ENCODE measurements at places on chromosomes 4 and X.

GRCh38 chr4:47721892-47722575 lies 115.8 kb downstream of the CORIN start:
- no peak for DNase-seq

DNA sequence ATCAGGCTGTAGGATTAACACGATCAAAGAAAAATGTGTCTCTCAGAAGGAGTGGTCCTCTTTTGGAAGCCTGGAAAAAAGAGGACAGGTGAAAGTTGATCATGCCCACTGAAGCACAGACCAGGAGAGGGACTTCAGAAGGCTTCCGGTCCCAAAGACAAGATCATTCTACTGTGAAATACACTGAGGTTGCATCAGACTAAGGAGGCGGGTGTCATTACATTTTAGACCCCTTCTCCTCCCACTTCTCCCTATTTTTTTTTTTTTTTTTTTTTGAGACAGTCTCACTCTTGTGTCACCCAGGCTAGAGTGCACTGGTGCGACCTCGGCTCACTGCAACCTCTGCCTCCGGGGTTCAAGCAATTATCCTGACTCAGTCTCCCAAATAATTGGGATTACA lies 67.5 kb downstream of the RBM47 start:
- DNase-seq, result no peak

DNA sequence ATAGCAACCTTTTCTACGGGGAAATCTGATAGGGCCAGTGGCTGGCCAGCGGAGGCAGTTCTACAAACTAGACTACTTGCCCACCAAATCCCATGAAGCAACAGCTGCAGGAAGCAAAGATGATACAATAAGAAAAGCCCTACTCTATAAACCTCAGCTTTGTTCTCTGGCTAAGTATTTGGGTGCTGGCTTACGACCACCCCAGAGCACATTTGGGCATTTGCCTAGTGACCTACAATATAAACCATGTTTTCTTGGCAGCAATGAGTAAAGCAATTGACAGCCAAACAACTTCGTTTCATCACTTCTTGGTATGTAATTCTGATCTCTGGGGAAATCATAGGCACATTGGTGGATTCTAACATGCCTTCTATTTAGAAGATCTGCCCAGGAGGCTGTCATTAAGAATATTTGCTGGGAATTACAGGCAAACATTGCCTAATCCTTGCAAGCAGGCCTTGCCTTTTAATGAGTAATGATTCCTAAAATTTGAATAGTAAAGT lies 7.5 kb upstream of the LHFPL1 start:
- DNase-seq, result no peak

- no peak for DNase-seq
These were observed 50.9 kb downstream of the CEP44 start for GRCh38 chr4:174334628-174335027.

GRCh38 chr4:74056114-74056857 lies 17.8 kb upstream of the CXCL3 start:
- no peak for DNase-seq

DNA sequence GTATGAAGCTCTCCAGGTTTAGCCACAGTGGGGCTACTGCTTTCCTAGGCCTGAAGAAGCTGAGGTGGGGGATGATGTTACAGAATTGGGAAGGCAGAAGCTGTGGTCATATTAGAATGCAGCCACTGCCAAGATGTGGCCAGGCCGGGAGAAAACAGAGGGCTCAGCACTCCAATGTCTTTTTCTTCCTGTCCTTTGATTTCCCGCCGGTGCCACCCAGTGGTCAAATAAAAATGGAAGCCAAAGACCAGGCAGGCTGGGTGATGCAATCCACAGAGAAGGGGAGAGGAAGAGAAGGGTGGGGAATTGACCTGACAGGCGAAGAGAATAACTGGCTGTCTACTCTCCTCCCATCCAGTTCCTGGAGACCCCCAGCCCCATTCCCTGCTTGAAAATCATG lies 94.9 kb upstream of the SHISA3 start:
- DNase-seq, result no peak

GRCh38 chrX:10467793-10468192 lies 152.6 kb downstream of the MID1 start:
- no peak for DNase-seq

DNA sequence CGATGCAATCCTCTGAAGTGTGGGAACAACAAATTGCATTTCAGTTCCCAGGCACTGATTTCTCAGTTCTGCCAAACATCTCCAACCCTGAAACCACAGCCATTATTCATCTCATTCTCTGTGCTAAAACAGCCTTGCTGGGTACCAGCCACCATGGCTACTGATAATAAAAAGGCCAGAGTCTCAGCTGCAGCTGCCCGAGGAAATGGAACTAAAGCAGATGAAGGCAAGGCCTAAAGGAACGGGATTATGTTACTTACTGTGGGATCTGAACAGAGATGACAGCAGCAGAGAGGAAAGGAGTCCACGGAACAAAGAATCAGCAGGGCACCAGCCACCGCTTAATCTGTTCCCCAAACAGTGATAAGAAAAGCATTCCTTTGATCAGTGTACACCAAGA lies 155.7 kb downstream of the PAPSS1 start:
- no peak for DNase-seq

GRCh38 chrX:68462197-68462596 lies 28.9 kb upstream of the OPHN1 start:
- no peak for DNase-seq

DNA sequence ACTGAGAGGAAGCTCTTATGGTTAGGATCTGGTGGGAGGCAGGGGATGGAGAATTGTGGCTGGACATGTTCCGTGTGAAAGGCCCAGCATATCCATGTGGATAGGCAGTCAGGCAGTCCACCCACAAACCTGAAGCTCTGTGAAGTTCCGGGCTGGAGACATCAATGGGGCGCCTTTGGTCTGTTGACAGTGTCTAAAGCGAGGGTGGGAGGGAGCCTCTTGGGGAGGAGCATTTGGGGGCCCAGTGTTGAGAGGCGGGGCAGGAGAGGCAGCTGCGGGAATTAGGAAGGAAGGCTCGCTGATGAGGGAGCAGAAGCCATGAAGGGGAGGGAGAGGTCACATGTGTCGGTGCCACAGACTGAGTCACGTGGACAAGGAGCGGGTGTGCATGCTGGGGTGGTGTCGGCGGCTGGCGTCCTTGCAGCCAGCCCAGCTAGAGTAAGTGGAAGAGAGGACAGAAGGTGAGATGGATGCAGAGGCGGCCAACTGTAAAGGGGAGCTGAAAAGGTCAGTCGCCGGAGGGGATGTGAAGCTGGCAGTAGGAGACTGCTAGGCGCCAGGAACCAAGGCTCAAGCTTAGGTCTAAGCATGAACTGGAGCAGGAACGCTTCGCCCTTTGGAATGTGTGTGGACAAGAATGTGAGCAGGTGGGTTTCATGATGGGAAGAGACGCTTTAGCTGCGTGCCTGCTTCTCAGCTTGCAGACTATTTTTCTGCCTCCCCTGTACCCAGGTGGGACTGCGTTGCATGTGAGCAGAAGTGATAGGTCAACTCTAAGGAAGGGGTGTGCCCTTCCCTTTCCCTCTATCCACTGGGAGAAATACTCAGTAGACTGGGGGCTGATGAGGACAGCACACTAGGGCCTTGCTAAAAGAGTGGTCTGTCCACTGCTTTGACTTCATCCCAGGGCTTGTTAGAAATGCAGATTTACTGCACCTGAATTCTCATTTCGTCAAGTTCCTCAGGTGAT lies 44.0 kb upstream of the TLR2 start:
- DNase-seq, result no peak

DNA sequence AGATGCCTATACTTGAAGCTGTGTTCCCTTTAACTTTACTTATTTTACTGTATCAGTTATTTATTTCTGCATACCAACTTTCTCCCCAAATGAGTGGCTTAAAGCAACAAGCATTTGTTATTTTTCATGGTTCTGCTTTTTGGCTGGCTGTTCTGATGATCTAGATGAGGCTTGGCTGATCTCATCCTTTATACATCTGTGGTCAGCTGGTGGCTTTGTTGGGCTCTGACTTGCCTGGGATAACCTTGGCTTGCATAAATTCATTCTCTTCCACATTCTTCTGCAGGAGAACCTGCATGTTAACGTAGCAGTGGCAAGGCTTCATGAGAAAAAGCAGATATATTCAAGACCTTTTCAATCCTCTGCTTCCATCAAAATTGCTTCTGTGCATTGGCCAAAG lies 1317.6 kb downstream of the ADGRL3 start:
- DNase-seq, result no peak

DNA sequence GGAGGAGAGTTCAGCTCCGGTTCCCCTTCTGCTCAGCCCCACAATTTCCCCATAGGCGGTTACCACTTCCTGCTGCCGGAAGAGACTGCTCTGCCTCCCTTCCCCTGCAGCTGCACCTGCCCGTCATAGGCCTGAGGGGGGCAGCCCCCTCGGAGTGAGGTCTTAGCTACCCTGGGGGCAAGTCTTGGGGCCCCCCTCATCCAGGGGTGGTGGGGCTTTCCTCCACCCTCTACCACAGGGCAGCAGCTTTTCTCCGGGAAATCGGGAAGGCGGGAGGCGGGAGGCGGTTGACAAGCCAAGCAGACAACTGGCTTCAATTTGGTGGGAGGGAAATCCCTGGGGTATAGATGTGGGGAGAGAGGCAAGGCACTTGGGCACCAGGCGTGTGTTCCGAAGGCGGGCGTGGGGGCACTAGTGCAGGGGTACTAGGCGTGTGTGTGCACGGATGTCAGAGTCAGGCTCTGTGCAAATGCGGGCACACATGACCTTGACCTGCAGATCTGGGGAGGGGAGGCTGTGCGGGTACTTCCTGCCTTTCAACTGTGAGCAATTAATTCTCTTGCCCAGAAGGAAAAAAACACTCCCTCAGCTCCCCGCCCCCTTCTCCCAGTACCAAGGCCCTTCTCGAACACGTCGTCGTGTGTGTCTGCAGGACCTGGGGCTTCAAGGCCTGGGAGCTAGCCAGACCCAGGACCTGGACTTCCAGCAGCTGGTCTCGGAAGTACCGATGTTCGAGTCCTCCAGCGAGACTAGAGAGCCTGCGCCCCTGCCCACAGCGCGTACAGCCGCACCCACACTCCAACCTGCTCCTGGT lies 1.0 kb upstream of the ARHGAP4 start:
- DNase-seq, result no peak

DNA sequence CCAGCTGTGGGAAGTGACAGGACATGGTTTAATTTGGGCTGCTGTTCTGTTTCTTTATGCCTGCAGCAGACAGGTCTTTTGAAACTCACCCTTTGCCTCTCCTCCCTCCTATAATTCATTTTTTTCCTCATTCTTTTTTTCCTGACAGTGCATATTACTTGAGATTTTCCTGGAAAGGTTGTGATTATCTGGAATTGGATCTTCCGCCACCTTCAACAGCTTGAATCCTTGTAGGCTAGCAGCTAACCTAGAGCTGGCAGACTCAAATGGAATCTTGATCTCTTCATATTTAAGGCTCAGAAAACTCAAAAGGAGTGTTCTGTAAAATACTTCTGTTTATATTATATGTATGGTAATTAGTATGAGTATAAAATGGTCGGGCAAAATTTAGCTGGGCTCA lies 49.3 kb upstream of the CLCN4 start:
- no peak for DNase-seq

DNA sequence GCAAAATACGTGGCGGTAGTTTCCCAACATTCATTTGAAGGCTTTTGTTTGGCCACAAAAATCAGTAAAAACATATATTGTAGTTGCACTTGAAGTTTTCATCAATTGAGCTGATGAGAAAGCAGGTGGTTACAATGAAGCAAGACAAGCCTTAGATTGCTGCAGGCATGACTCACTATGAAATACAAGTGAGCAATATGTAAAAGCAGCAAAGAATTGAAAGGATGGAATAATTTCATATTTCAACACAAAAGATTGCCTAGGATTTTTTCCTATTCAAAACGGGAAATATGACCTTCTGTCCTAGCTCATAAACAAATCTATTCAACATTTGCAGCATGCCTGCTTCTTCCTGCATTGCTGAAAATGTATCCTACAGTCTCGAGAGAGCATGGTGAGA lies 190.9 kb upstream of the BANK1 start:
- DNase-seq, result no peak

GRCh38 chr4:7771056-7771455 lies 168.6 kb downstream of the AFAP1 start:
- DNase-seq, result no peak

DNA sequence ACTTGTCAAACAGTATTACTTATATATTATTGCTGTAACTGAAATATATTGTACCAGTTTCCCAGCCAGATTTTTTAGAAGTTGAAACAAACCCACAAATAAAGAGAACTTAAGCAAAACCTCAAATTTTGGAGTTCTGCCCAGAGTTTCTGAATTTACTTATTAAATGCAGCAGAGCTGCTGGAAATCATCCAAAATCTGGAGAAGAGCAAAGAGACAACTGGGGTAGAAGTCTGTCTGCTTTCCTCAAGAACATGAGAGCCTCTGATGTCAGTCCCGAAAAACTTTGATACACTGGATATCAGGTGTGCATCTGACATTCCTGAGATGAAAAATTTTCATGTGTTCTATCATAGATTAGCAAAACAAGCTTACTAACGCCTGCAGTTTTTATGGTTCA lies 325.9 kb downstream of the NR3C2 start:
- DNase-seq, result peak; percentile 42

Measured in renal cortex interstitium (tissue), 15 donors.